Cerebellum (tissue), 4 donors: ENCODE measurements at places on chromosomes 1 and 21. TPM values are rescaled to one million over a fixed set of nuclear protein-coding genes. Genes with fewer than 3 reads are reported as not detected.

PRAMEF18 gene
- total RNA-seq: not detected

PGBD5 gene
- 21.4 TPM for total RNA-seq

PDC gene
- total RNA-seq: not detected

FLG gene
- under 0.01 TPM for total RNA-seq

CCDC24 gene
- 5.2 TPM for total RNA-seq

CRNN gene
- total RNA-seq: not detected

KIAA1614 gene
- 8.2 TPM for total RNA-seq

ELAPOR1 gene
- 6.4 TPM for total RNA-seq

FMO4 gene
- 2.4 TPM for total RNA-seq

TXNIP gene
- 147 TPM for total RNA-seq

ASCL5 gene
- not detected for total RNA-seq

IFNLR1 gene
- total RNA-seq: 0.54 TPM

MYOG gene
- not detected for total RNA-seq

CD160 gene
- total RNA-seq: not detected

RHBG gene
- 0.73 TPM for total RNA-seq

ZSWIM5 gene
- total RNA-seq: 25.1 TPM

ANGPTL1 gene
- total RNA-seq: 0.82 TPM

LGALS8 gene
- total RNA-seq: 69.0 TPM

C1QC gene
- total RNA-seq: 8.4 TPM

BRDT gene
- total RNA-seq: not detected

DCDC2B gene
- total RNA-seq: not detected

APOBEC4 gene
- not detected for total RNA-seq

LMOD1 gene
- total RNA-seq: 0.64 TPM

LDLRAP1 gene
- total RNA-seq: 3.1 TPM

SPRR2G gene
- total RNA-seq: not detected

CELA2A gene
- not detected for total RNA-seq

GBP1 gene
- 0.82 TPM for total RNA-seq

HPDL gene
- 1.3 TPM for total RNA-seq

LCE3D gene
- total RNA-seq: not detected

LAMC1 gene
- total RNA-seq: 46.6 TPM

SLC1A7 gene
- total RNA-seq: not detected

S100A5 gene
- not detected for total RNA-seq

TMIGD3 gene
- total RNA-seq: 3.4 TPM

SLC27A3 gene
- total RNA-seq: 9.6 TPM

TEDDM1 gene
- not detected for total RNA-seq

COL6A1 gene
- 88.8 TPM for total RNA-seq

GFI1 gene
- not detected for total RNA-seq

IRF6 gene
- 1.8 TPM for total RNA-seq

UMODL1 gene
- 0.09 TPM for total RNA-seq

VSIG8 gene
- total RNA-seq: 0.18 TPM

FCRL3 gene
- total RNA-seq: not detected

CHRM3 gene
- total RNA-seq: 41.6 TPM

PARS2 gene
- total RNA-seq: 4.1 TPM

APCS gene
- total RNA-seq: not detected

PLA2G4A gene
- total RNA-seq: 3.3 TPM

NGF gene
- 1.7 TPM for total RNA-seq

RNF187 gene
- 48.5 TPM for total RNA-seq

CA14 gene
- 7.3 TPM for total RNA-seq

B3GALT6 gene
- 15.2 TPM for total RNA-seq

ICOSLG gene
- 0.91 TPM for total RNA-seq
